ENCODE measurements at places on chromosomes 7 and 10.

DNA sequence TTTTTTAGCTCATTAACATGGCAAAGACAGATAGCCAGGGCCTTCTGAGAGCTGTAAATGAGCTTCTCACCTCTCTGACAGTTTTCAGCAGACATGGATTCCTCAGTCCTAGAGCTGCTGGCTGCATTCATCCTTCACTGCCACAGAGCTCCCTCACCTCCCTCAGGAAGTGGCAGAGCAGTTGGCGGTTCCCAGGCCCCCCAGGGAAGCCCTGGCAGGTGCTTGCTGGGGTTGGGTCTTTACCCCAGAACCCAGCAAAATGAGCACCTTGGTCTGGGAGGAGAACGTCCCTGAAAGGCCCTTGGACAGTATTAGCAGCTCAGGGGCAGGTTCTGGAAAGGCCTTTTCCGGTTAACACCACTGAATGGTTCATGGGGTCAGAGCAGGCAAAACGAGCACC lies 288.0 kb downstream of the PTPRN2 start:
- DNase-seq, result no peak

DNA sequence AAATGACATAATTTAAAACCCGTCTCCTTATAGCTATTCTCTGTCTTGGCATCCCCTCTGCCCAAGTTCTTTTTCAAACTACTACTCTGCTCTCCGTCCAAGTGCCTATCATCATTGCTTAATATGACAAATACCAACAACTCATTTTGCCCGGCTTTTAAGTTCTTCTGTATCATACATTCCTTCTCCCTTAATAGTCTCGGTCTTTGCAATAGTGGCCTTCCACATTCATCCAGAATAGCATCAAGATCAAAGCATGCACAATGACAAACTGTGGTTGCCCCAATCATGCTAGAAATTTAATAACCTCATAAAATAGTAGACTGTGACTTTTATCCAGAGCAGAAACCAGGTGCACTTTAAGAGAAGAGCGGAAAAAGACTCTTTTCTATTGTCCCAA lies 198.9 kb downstream of the ETV1 start:
- DNase-seq, result no peak

DNA sequence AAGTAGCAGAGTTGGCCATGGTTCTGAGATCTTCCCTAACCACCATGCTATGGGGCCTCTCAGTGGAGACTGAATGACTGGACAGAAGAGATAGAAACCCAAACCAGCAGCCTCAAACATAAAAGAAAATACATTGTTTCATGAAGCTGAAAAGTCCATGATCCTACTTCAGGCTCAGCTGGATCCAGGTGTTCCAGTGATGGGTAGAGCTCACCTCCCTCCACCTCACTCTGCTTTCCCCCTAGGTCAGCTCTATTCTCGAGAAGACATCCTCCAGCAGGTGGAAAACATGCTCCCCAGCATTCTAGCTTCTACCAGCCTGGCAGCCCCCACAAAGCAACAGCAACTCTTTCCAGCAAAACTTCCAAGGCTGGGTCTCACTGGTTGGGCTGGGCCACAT lies 132.1 kb downstream of the OAT start:
- DNase-seq, result no peak

DNA sequence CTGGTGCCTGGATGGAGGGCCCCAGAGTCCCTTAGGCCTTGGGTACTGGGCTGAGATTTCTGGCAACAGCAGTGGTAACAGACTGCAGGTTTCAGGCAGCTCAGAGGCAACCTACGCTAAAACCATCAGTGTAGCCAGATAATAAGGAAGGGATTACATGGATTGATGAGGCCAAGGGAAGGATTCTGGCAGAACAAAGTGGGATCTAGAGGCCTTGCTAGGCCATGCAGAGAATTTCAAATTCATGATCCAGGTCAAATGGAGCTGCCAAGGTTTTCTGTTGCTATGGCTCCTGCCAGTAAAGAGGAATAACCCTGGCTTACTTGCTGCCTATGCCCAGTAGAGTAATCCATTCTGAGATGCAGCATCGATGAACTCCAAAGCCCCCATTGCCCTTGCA lies 445.7 kb downstream of the ADRA2A start:
- no peak for DNase-seq

DNA sequence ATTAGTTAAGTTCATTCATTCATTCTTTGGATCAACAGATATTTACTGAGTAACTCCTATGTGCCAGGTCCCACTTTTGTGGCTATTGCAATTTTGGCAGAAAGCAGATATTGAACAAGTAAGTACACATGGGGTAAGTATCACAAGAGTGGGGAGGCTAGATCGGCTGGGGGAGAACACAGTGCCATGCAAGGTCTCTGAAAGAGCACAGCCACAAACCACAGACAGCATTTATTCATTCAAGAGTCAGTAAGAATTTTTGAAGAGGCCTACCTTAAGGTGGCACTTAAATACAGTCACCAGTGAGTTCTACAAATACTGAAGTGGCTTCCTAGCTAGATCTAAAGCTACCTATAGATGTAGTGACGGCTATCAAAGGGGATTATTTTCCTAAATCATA lies 304.2 kb downstream of the RNLS start:
- DNase-seq, result no peak

- DNase-seq, result no peak
These were observed 303.5 kb upstream of the AOAH start for GRCh38 chr7:37027557-37028341.

DNA sequence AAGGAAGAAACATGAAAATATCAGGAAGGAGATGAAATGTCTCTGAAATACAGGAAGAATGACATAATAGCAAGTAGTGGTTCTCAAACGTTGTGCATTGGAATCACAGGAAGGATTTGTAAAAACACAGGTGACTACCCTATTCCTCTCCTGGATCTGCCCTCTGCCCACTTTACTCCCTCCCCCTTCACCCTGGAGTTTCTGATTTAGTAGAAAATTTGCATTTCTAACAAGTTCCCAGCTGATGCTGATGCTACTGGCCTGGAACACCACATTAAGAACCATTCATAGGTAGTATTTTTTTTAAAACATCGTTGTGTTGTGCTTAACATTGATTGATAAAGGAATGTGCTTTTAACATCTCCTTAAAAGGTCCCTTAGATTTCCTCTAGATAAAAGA lies 130.9 kb downstream of the PHF14 start:
- no peak for DNase-seq

DNA sequence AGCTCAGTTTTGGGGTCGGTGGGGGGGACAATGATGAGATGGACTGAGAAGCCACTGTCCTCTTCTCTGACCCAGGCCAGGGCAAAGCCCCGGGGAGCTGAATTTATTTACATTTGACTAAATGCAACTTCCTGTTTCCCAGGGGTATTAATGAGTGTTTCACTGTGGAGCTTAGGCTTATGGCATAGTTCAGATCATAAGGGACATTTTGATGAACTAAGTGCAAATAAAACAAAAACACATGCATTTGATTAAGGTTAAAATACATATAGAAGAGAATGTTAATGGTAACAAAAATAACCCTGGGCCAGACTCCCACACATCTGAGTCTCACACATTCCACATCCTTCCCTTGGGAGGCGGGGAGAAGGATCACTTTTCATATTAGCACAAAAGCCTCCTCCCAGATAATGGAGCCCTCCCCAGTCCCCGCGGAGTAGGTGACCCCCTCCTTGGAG lies 320.6 kb downstream of the FRMD4A start:
- no peak for DNase-seq

DNA sequence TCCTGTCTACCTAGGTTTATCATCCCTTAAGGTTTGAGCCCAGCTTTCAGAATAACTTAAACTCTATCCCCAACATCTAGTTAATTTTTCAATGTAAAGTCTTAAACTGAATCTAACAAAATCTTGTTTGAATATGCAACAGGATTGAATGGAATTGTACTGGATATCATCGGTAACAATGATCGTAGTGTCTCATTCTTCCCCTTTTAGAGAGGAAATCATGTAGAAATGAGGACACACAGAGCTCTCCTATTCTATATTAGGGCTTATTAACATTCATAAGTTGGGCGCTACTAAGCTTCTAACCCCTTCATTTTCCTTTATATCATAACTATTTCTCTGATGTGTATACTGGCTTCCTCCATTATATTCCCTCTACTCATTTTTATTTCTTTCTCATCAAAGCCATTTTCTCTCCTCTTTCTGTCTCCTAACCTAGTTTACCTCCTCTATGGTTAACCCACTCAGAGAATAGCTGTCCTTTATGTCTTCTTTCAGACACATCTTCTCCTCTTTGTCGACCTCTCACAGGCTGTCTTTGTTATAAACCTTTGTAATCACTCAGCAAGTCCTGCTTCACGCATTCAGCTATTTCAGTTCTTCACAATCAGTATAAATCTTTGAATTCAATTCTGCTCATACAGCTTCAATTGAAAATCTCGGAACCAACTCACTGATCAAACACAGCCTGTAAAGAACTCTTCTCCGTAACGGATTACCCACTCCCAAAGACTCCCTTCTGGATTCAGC lies 1019.0 kb upstream of the C7orf33 start:
- DNase-seq, result no peak

DNA sequence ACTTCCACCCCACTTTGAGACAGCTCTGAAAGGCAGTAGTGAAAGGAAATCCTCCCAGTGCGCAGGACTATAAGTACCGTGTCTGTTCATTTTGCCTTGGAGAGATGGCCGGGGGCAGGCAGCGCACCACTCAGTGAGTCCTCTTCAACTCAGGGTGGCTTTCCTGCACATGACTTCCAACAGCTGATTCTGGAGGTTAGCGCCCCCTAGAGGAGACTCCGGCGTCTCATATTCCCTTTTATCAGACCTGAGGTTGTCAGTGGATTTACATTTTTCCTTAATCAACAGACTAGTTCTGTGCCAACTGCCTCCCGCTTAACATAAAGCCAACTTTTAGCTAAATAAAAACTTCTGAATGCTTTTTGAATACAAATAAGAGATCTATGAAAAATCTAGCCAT lies 101.0 kb downstream of the HERPUD2 start:
- no peak for DNase-seq

GRCh38 chr7:14604606-14605005 lies 297.9 kb downstream of the DGKB start:
- no peak for DNase-seq

DNA sequence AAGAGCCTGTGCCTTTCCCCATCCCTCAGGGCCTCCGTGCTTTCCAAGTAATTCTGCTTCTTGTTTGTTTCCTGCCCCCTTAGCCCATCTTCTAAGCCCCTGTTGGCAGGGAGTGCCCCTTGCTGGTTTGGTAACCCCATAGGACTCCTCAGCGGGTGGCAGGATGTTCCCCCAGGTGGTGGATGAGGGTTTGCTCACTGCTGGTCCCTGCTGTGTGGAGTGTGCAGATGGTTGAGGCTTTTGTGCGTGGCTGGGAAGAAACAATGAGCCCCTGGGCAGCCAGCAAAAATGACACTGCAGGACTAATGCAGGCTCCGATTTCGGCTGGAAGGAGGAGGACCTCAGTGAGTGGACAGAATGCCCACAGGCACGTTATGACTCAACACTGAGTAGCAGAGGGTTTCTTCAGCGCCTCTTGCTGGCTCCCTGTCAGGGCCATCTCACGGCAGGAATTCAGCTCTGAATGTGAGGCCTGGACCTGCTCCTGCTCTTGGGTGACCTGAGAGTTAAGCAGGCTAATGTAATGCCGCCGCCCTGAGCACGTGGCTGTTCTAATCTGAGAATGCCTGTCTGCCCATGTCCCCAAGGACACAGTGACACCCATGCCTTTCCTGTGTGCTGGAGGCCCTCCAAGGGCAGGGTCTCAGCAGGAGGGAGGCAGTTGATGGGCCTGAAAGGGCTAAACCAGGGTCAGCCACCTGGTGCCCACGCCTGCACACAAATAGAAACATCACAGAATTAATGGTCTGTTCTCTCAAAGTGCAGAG lies 16.6 kb downstream of the BAG3 start:
- no peak for DNase-seq

DNA sequence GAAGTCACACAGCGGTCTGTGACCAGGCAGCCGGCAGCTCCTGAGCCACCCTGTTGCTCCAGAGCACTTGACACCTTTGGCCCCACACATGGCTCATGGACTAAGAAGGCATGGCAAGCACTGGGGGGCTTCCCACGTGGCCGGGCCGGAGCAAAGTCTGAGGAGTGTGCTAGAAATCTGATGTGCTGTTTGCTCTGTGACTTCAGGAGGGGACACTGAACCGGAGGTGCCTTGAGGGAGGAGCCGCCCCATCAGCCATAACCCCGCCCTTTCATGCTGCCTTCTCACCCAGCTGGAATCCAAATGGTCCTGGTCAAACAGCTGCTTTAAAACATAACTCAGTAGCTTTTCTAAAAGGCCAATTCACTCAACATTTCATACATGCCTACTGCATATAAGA lies 33.5 kb downstream of the PROSER2 start:
- DNase-seq, result no peak

GRCh38 chr10:64726466-64726865 lies 1205.3 kb downstream of the REEP3 start:
- DNase-seq, result no peak

DNA sequence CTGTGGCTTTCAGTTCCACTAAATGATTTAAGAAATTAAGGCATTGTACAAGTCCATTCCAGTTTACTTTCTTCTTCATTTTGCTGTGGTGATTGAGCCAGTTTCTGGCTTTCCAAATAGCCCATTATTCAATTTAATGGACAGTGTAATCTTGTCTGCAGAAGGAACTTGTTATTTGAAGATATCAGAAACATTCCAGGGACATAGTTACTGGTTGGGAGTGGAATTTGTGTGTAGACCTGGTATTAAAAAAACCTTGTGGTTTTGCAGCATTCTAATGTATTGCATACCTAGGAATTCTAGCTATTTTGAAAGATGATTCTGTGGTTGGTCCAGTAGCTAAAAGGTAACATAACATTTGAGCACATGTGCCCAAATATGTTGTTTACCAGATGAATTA lies 72.2 kb downstream of the MCU start:
- DNase-seq, result no peak

- no peak for DNase-seq
These were observed 83.9 kb downstream of the CXCL12 start for GRCh38 chr10:44300666-44301649.
